LoVo (cell line): ENCODE measurements at places on chromosomes 2 and 18.

DNA sequence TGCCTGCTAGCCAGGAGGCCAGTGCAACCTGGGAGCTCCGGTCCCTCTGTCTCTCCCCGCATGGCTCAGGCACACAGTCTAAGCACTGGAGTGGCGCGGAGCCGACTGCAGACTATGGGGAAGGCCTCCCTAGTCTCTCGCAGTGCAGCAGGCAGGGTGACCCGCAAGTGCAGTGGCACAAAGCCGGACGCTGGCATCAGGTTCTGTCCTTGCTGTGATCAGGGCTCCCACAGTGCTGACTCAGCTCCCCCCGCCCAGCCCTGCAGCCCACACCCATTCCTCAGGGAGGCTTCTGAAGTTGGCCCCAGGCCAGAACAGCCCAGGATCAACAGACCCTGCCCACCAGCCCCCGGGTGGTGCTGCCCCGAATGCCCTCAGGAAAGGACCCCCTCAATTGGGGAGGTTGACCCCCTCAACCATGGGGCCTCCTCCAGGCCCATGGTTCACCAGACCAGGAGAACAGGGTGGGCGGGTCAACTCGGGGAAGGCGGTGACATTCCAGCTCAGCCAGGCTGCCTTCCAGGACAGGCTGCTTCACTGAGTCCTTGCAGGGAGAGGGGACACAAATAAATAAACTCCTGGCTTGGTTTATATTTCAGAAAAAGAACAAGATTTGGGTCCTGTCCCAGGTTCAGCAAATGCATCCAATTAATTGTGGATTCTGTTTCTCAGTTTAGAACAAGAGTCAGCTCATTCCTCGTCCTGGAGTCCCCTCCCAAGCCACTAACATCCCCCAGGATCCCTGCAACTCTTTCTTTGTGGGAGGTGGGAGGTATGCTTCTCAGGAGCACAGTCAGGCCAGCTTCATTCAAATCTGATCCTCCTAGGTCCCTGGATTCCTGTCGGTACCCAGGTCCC lies 12.2 kb downstream of the BIN1 start:
- peak; percentile 48 for DNase-seq

GRCh38 chr2:158889135-158889853 lies 79.1 kb upstream of the TANC1 start:
- no peak for DNase-seq

GRCh38 chr2:180033993-180034894 lies 27.1 kb upstream of the CWC22 start:
- peak; percentile 22 for DNase-seq

GRCh38 chr2:32614084-32614483 lies 13.8 kb upstream of the TTC27 start:
- no peak for DNase-seq

GRCh38 chr18:53458944-53459580 lies 765.4 kb downstream of the MBD2 start:
- no peak for DNase-seq

- no peak for DNase-seq
Observed at GRCh38 chr2:4964579-4964978, 727.6 kb upstream of the SOX11 start.
